ENCODE measurements at places on chromosomes 3 and 15.

DNA sequence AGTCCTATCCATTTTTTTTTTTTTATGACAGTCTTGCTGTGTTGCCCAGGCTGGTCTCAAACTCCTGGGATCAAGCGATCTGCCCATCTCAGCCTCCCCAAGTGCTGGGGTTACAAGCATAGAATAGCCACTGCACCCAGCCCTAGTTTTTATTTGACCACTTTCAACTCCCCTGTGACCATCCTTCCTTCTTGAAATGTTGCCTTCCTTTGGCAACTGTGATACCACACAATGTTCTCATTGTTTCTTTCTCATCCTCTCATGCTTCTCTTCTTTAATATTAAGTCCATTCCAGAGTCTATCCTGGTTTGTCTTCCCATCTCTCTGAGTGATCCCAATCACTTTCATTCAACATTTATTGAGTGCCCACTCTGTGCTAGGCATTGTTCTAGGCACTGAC, 7.9 kb upstream of the GPD1L start:
- no peak for DNase-seq

DNA sequence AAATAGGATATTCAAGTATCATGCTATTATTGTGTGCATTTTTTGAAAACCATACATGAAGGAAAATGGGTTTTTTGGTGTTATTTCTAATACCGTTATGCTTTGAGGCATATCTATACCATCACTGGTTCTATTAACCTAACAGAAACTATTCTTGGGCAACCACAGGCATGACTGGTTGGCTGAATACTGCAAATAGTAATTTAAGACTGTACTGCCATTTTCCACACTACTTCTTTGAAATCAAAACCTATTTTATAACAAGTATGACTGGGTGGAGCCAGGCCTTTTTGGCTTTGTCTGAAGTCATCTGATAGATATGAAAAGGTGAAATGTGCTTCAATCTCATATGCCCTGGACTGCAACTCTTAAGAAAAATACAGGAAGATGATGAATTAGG, 115.1 kb downstream of the ULK4 start:
- no peak for DNase-seq

DNA sequence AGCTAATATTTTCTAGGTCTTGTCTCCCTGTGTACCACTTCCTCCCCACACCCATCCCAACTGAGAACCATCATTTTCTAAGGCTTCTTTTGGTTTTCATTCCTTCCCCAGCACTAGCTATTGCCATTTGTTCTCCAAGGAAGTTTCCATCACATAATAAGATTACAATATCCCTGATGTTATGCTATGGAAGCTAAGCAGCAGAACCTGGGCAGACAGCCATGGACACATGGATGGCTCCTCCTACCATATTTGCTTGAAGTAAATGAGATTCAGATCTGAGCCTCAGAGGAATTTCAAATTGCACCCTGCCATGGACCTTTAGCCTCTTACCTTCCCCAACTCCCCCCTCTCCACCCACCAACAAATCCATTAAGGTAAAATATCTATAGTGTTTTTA, 31.5 kb downstream of the GASK1A start:
- no peak for DNase-seq

GRCh38 chr15:80160570-80161156, 7.9 kb downstream of the FAH start:
- DNase-seq = no peak

DNA sequence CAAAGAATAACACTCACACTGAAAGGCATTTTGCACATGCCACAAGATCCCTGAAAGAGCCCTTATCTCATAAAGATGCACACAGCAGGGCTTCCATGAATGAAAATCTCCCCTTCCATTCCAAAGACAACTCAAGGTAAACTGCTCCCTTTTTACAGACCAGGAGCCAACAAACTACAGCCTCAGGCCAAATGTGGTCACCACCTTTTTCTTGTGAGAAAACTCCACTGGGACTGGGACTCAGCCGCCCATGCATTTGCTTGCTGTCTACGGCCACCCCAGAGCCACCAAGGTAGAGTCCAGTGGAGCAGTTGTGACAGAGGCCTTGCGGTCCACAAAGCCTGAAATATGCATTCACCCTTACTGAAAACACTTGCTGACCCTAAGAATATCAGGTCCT, 334.8 kb downstream of the OCA2 start:
- DNase-seq = no peak

- no peak for DNase-seq
Observed at GRCh38 chr3:180324791-180325190, 277.2 kb upstream of the TTC14 start.

- DNase-seq = no peak
Observed at GRCh38 chr3:191282251-191283185, 46.7 kb upstream of the CCDC50 start.

GRCh38 chr3:140922634-140923033, 19.0 kb upstream of the SLC25A36 start:
- no peak for DNase-seq

DNA sequence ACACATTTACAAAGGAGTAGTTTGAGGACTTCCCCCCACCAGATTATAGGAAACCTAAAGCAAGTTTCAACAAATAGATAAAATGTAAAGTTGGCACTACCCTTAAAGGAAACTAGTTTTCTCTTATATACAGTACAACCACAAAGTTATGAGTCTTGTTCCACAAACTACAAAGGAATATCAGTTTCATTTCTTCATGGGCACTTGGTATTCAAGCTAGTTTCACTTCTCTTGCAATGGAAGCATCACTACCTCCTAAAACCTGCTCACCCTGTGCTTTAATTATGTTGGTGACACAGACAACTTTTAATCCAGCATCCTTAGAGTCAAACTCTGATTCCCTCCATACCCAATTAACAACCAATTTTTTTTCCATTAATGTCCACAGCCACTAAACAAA, 707.0 kb downstream of the ROBO2 start:
- DNase-seq = no peak

DNA sequence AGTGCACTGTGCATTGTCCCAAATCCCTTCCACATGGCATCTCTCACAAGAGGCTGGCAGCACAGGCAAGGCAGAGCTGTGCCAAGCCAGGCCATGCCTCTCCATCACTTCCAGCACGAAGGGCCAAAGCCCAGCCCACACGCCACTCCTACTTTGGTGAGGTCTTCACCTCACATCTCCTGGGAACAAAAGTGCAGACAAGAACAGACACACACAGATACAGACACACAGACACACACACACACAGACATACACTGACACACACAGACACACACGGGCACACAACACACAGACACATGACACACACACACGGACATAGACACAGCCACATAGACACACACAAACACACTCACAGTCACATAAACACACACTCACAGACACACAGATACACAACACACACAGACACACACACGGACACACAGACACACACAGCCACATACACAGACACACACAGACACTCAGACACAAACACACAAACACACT, 233.3 kb downstream of the UACA start:
- no peak for DNase-seq

GRCh38 chr3:186138272-186138981, 29.5 kb upstream of the ETV5 start:
- DNase-seq = no peak

- DNase-seq = no peak
Observed at GRCh38 chr3:37309921-37310665, 135.7 kb upstream of the LRRFIP2 start.

GRCh38 chr15:52653431-52653964, 25.7 kb downstream of the ATOSA start:
- no peak for DNase-seq

GRCh38 chr15:42118650-42119445, 24.5 kb upstream of the PLA2G4D start:
- DNase-seq = no peak

- DNase-seq = no peak
Observed at GRCh38 chr3:14282001-14282705, 103.5 kb downstream of the LSM3 start.

DNA sequence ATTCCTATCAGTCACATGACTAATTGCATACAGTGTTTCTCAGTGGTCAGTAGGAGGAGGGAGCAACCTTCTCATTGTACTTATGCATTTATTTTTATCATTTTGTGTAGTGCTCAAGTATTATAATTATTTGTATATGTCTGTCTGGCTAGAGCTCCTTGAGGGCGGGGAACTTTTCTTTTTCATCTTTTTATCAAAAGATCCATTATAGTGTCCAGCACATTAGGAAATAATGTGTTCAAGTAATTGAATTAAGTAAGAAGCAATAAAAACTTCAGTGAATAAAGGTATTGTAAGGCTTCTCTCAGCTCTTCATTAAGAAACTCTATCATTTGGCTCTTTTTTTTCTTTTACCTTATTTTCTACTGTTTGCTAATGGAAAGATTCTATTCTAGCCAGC, 18.8 kb downstream of the FGF7 start:
- DNase-seq = no peak

DNA sequence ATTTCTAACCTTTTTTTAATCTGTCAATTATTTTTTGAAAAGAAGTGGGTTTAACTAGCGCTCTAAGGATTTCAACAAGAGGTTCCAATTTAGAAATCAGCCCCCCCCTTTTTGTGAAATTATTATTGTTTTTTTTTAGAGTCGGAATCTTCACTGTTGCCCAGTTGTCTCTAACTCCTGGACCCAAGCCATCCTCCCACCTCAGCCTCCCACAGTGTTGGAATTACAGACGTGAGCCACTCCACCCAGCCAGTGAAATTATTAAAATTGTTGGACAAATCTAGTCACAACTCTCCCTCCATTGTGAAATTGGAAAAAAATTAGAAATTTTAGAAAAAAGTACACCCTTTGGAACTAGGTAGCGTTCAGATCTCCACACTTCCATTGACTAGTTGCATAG, 2.5 kb downstream of the AKAP13 start:
- no peak for DNase-seq

GRCh38 chr15:38454696-38455090, 766 bp downstream of the FAM98B start:
- DNase-seq = no peak

GRCh38 chr3:13249664-13250390, 170.3 kb downstream of the NUP210 start:
- DNase-seq = no peak

GRCh38 chr3:197226179-197226578, 72.2 kb downstream of the DLG1 start:
- no peak for DNase-seq

DNA sequence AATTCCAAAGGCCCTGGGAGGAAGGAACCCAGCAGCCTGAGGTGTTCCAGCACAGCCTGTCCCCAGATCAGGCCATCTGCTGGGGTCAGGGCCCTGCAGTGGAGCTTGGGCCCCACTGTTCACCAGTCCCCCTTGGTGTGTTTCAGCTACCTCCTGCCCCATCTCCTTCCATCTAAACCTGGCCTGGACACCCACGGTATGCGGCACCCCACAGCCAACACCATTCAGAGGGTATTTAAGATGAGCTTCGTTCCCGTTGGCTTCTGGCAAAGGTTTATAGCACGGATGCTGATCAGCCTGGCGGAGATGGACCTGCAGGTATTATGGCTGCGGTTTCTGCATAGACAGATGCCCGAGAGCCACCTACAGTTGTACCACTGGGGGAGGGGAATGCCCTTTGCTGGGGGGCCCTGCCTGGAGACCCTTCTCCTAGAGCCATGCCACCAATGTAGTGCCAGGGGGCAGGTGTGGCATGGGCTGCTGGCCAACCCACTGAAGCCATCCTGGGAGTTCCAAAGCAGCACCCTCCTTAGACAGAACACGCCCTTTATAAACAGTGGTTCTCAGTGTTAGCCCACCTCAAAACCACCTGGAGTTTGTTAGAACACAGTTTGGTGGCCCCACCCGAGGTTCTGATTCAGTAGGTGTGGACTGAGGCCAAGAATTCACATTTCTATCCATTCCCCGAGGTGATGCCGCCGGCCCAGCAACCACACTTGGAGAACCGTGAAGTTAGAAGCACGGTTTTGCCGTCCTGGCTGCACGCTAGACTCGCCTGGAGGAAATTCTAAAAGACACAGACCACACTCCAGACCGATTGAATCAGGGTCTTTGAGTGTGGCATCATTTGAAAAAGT, 126.9 kb downstream of the LRRK1 start:
- peak; percentile 11 for DNase-seq

DNA sequence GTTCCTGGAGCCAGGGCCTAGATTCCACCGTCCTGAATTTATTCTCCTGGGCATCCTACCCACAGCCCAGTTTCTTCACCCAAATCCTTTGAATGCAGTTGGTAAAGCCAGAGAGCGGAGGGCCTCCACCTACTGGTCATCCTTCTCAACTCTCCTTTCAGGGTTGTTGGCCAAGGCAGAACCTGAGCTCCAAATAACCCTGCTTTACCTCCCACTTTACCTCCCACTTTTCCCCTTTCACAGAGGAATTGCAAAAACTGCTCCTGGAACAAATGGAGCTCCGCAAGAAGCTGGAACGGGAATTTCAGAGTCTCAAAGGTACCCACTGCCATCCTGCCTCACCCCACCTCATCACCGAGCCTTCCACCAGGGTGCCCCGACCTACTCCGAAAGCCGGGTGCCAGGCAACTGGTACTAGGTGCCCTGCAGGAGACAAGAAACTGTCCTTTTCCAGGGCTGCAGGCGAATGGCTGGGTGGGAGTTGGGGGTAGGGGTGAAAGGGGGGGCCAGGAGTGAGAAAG, 6.8 kb downstream of the SKOR1 start:
- DNase-seq = no peak

- no peak for DNase-seq
Observed at GRCh38 chr3:150161011-150161410, 190.3 kb upstream of the PFN2 start.

GRCh38 chr3:124261306-124261705, 269.4 kb upstream of the ROPN1 start:
- no peak for DNase-seq

DNA sequence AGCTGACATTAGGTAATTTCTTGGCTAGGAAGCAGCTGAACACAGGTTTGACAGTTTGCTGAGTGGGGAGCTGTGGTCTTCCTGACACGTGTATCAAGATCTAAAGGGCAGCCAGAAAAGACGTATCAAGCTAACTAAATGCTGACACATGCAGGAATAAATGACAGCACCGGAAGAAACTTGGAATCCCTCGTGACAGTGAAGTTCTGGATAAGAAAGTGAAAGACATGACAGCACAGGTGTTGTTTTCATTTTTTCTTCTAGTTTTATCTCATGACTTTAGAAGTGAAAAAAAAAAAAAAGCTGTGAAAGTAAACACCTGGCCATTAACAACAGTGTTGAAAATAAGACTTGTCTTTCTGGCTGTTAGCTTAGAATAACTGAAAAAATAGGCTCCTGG, 48.7 kb downstream of the FGF7 start:
- no peak for DNase-seq

- no peak for DNase-seq
Observed at GRCh38 chr3:184523825-184524615, 37.6 kb upstream of the EPHB3 start.

DNA sequence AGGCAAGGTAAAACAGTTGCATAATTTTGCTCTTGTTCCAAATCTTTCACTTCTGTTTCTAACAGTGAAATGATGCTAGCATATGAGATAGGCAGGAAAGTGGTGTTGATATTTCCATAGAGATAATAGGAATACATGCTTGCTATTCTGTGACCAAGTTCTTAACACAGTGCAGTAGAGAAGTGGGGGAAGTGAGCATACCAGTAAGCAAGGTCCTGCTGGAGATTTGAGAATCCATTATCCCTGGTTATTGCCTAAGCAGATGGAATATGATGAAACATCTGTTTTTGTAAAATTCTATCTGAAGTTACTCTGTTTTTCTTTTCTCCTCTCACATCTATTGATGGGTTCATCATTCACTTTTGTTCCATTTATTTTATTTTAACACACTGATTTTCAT, 28.7 kb downstream of the USP8 start:
- DNase-seq = no peak
